ENCODE measurements at places on chromosomes 16 and 17.
A peak's percentile ranks its signal among the peaks of the same experiment; 100 is the strongest.

DNA sequence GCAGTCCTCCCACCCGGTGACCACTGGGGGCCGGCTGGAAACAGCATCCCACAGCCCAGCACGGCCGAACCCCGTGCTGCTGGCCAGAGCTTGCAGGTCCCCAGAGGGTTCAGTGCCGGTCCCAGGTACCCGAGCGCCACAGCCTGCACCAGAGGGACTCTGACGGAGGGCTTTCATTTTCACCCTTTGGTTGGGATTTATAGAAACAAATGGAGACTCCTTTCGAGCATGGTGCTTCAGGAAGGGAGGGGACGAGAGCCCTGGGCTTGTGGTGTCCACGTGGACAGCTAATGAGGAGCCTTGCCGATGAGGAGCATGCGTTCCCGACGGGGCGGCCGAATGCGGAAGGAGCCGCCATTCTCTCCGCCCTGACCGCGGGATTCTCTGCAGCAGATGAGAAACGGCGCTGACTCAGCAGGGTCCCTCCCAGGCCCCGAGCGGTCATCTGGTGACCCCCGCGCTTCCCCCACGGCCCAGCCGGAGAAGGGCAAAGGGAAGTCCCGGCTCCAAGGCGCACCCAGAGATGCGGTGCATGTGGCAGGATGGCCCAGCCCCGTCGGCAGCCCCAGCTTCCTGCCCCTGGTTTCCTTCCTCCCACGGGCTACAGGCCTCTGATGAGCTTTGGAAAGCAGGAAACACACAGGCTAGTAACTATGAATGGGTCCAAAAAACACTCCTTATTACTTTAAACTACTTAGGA lies 9.8 kb downstream of the SLC38A10 start:
- DNase-seq: no peak

GRCh38 chr17:604115-604450 lies 110.6 kb downstream of the VPS53 start:
- no peak for DNase-seq

DNA sequence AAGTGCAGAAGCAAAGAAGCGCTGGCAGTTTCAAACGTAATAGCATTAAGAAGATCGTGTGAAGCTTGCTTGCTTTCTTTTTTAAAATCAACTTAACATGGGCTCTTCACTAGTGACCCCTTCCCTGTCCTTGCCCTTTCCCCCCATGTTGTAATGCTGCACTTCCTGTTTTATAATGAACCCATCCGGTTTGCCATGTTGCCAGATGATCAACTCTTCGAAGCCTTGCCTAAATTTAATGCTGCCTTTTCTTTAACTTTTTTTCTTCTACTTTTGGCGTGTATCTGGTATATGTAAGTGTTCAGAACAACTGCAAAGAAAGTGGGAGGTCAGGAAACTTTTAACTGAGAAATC lies 17.4 kb upstream of the RAB11FIP4 start:
- DNase-seq: no peak

GRCh38 chr16:30004811-30005242 lies 6.0 kb downstream of the DOC2A start:
- DNase-seq: no peak

DNA sequence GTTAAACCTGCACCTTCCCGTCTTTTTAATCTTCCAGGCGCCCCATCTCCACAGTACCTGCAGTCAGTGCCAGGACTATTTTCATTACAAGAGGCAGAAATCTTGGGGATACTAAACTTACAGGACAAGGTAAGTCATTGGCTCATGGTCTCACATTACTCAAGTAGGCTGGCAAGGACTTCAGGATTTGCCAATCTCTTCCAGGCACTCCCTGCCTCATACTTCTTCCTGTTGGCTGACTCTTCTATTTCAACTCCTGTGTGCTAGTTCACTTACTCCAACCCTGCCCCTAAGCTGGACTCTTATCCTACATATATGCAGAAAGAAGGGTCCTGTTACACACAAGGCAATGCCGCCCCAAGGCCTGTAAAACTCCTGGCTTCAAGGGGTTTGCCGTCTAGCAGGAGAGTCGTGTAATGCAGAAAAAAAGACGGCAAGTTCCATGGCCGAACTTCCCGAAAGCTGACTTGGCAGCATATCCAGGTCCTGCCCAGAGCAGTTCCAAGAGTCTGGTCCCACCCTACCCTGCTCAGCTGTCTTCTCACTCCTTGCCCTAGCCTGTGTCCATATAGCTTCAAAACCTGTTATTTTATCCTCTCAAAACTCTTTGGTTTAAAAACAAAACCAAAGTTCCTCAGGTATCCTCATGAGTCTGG lies 14.8 kb downstream of the ERN1 start:
- DNase-seq: no peak

- no peak for DNase-seq
Observed at GRCh38 chr17:69443138-69443537, 28.6 kb downstream of the MAP2K6 start.

DNA sequence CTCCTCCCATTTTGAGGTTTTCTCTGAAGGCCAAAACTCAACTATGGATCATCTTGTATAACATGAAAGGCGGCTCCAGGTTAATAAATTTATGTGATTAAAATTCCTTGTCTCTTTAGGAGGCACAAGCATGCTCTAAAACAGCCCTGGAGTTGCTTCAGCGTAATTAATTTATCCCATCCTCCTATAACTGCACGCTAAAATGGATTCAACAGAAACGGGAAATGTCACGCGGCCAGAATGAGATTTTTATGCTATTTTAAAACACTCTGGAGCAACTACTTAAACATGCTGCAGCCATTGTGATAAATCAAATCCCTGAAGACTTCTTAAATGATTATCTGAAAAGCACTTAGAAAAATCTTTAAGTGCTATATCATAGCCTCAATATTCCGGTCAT lies 106.6 kb downstream of the ADAMTS18 start:
- DNase-seq: no peak

DNA sequence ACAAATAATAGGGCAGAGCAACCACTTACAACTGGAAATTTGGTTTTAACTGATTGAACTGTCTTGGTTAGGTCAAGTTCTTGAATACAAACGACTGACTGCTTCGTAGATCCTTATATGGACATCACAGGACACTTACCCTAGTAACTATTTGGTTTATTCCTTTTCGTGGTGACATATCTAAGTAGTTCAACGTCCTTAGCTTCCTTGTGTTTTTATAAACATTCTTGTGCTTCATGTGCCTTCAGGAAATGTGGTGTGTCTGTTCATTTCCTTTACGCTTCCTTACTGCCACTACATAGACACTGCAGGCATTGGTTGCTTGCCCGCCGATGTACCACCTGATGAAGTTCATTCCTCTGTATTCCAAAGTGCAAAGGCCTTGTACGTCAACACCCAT lies 59.3 kb downstream of the USP10 start:
- DNase-seq: no peak

DNA sequence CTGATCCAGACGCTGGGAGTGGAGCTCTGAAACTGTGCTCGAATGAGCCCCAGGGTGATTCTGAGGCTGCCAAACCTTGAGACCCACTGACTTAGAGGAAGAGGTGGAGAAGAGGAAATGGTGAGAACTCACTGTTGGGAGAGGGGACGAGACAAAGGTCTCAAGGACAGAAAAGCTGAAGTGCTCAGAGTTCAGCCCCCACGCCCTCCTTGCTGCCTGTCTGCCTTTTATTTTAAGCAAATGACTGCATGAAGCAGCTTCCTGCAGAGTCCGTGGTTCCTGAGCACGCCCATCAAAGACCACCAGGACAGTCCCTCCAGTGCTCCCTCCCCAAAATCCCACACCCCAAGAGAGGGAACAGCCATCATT lies 20.4 kb downstream of the COTL1 start:
- DNase-seq: no peak

DNA sequence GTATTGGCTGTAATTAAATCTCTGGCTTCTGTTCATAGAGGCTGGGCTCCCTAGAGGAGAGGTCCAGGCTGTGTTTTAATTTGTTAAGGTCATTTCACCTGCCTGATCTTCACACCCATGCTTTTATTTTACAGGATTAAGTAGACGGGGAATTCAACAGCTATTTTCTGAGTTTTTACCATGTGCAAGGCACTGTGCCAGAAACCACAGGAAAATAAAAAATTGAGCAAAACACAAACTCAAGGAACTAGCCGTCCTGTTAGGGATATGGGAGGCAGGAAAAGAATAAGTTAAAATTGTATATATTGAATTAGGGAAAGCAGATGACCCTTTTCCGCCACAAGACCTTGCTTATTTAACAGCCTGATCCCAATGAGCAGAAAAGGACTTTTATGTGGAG lies 29.1 kb downstream of the HS3ST3A1 start:
- no peak for DNase-seq

DNA sequence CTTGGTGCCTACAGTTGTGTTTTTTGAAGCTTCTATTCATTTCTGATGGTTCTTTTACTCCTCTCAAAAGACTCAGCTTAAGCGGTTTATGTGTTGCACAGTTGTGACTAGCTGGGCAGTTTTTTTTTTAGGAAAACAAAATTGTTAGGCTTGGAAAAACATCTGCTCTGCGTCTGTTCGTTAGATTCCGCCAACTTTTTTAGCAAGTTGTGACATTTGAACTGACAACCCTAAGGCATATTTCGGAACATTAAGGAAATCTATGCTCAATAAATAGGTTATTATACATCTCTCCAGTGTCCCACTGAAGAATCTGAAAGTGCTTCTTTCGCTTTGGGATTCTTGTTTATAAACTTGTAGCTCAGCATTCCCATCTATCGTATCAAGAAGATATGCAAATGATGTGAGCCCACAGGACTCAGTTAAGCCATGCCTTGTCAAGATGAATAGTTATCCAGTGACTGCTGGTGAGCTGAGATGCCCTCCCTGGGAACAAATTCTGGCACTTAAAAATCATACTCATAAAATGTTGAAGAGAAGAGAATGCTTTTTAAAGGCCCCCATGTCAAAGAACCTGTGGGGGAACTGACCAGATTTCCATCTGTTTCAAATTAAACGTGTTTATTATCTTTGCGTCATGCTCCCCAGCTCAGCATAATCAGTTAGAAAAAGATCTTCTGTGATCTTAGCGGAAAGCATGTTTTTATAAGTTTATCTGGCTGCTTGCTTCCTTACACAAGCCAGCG lies 109.0 kb upstream of the FAM20A start:
- no peak for DNase-seq

- no peak for DNase-seq
Observed at GRCh38 chr17:2343421-2343820, 6.1 kb downstream of the SGSM2 start.

GRCh38 chr17:27573971-27574525 lies 56.9 kb upstream of the LGALS9 start:
- DNase-seq: no peak

DNA sequence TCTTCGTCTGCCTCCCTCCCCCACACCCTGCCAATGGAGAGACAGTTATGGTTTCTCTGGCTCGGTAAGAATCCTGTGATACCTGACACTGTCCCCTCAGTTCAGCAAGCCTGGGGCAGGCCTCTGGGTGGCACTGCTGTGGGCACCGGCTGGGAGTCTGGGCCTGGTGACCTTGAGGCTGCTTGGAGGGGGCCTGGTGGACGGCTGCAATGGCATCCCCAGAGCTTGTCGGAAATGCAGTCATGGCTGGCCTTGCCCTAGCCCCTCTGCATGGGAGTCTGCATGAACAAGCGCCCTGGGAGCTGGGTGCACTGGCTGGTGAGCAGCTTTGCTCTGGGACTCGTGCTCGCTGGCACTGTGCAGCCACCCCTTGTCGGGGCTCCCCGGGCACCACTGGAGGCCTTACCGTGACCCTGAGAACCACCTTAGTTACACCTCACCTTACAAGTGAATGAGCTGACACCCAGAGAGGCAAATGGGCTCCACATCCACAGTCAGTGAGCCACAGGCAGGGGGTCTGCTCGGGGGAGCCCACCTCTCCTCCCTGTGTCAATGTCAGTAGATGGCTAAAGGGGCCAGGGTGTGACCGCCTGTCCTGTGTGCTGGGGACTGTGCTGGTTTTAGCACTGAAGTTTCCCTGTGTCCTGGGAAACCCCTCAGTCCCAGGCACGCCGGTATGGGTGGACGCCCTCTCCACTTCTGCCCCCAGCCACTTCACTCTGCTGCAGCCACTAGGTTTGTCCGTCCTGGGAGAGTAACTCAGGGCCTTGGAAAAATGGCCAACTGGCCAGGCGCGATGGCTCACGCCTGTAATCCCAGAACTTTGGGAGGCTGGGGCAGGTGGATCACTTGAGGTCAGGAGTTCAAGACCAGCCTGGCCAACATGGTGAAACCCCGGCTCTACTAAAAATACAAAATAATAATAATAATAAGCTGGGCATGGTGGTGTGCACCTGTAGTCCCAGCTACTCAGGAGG lies 1.4 kb downstream of the LGALS3BP start:
- no peak for DNase-seq

- no peak for DNase-seq
Observed at GRCh38 chr17:4162321-4162720, 19.3 kb downstream of the CYB5D2 start.

DNA sequence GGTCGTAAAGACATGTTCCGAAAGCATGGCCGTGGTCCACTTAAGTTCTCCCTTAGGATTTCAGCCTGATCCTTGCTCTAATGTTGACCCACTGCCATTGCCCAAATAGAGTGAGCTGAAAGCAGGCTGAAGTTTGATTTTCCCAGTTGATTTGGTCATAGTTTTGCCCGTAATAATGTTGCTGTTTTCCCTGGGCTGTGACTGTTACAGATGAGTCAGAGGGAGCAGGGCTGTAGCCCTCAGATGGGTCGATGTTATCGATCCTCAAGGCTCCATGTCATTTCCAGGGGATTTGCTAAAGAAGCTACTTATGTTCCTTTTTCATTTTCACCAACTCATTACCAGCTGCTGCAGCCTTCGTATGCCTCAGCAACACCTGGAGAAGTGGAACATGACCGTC lies 169.0 kb upstream of the ZFHX3 start:
- no peak for DNase-seq

GRCh38 chr17:58488428-58488890 lies 251 bp upstream of the HSF5 start:
- no peak for DNase-seq

- DNase-seq: peak; percentile 93
Observed at GRCh38 chr17:8119581-8120519, 1.5 kb upstream of the ALOXE3 start.

DNA sequence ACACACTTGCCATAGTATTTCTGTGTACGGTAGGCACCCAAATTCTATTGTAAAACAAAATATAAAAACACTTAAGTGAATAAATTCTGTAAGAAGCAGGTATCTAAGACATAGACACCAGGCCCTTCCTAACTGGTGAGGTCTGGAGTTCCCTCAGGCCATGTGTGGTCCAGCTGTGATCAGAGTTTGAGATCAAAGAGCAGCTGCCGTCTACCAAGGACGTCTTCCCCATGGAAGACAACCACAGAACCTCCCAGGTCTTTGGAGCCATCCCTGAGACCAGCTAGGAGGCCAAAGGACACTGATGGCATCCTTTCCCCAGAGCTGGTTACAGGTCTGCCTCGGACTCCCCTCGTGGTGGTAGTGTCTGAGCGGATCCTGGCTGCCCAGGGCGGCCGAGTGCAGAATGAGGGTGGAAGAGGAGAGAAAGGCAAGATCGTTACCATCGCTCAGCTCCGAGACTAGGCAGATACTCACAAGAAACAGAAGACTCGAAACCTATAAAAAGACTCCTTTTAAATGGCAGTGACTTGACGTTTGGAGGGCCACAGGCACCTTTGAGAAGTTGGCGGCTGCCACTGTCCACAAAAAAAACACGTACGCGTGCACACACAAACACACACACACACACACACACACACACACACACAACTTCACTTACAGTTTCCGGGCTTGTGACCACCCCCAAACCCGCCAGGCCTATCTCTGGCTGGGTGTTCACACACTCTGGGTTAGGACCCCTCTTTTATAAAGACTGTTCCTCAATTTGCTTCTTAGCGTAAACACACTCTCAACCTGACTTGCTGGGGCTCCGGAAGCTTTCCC lies 7.5 kb downstream of the TIMP2 start:
- no peak for DNase-seq

- DNase-seq: no peak
Observed at GRCh38 chr16:85297881-85298280, 185.6 kb upstream of the CIBAR2 start.

GRCh38 chr17:80953471-80954315 lies 37.9 kb upstream of the CHMP6 start:
- no peak for DNase-seq
